CD4-positive, alpha-beta T cell treated with Interleukin-10 for 1 hour (primary cell): ENCODE measurements at places on chromosomes 1 and 21.

DNA sequence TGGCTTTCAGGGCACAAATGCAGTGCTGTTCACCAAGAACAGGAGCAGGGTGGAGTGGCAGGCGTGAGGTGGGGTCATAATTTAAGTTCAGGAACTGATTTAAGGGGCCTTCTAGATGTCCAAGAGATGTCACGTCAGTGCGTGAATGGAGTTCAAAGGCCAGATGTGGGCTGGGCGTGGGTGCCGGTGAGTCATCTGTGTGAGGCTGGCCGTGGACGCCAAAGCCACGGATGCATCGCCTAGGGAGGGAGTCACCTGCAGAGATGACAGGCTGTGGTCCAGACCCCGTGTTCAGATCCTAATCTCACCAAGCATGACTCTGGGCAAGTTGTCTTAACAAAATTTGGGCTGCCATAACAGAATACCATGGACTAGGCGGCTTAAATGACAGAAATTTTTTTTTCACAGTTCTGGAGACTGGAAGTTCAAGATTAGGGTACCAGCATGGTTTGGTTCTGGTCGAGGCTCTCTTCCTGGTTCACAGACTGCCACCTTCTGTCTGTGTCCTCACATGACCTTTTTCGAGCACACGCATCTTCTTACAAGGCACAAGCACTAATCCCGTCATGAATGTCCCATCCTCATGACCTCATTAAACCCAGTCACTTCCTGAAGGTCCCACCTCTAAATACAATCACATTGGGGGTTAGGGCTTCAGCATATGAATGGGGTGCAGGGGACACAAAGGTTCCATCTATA lies 109.6 kb downstream of the PRDM2 start:
- DNase-seq, result no peak

- no peak for DNase-seq
Observed at GRCh38 chr1:201450721-201451291, 18.2 kb downstream of the PHLDA3 start.

DNA sequence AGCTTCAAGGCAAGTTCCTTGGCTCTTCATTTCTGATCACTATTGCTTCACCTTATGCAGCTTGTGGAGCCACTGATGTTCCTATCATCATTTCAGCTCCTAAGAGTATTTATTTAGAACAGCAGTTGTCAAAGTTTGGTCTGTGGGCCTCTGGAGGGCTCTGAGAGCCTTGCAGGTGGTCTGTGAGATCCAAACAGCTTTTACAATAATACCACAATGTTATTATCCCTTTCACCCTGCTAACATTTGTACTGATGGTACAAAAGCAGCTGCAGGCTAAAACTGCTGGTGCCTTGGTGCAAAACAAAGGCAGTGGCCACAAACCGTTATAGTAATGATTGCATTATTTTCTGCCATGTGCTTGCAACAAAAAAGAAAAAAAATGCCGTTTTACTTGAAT lies 33.8 kb downstream of the PATJ start:
- no peak for DNase-seq

DNA sequence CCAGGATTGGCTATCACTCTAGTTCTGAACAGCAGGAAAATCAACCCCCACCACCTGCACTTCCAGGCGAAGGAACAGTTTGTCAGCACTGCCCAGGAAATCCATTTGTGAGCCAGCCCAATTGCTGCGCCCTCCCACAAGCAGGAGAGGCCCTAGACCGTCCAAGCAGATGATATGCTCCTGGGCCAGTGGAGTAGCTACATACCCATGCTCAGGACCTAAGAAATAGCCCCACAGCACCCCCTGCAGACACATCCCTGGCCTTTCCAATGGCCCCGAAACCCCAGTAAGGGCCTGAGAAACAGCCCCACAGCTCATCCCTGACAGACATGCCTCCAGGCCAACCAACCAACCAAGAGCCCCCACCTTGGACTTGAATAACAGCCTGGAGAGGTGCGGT lies 111.5 kb upstream of the ZC3H11B start:
- no peak for DNase-seq

- no peak for DNase-seq
Observed at GRCh38 chr1:221416723-221417122, 325.2 kb downstream of the DUSP10 start.

DNA sequence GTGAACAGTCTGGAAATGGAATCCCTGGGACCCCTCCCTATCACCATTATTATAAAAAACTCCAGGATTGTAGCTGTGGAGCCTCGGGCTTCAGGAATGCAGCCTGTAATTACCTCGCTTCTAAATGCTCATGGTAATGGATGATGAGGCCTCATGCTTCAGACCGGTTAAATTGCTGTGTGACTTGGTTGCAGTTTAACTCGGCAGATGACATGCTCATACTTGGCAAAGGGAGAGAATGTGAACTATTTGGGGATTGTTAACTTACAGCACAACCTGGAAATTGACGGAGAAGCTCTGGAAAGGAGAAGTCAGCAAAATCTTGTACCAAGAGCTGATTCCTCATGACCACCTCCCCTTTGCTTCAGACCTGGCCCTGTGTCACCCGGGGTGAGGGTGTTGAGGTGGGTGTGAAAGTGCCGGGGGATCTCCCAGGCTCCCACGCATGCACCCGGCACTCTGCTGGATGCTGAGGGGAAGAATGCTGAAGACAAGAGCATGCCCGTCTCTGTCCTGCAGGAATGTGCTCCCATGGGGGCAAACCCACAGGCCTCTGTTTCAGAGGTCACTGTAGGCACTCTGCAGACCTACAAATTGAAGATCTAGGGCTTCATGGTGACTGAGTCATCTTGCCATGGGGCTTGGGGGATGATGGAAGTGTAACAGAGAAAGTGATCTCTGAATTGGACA lies 364.8 kb downstream of the RPS6KC1 start:
- DNase-seq, result no peak

GRCh38 chr1:119870917-119871596 lies 25.3 kb downstream of the ADAM30 start:
- peak; percentile 48 for DNase-seq

DNA sequence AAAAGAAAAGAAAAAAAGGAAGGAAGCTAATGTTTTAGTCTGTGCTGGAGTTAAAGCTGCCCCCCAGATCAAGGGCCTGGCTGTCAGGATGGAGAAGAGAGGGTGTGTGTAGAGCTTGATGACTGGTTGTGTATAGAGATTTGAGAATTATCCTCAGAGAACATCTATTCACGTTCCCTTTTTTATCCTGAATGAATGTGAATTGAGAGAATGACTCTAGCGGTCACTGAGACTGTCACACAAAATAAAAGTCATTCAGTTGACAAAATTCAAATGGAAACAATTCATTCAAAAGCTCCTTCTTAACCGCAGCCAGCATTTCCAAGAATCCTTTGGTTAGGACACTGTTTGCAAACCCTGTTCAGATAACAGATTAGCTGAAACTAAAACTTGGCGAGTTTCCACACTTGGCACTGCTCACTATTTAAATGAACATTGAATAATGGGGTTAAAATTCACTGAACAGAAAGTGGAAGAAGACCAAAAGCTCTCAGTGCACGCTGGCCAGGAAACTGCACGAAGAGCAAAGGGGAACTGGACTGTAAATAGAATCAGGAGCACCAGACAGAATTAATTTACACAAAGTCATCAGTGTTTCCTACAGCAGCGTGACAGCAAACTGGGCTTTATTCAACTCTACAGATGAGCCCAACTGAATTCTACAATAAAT lies 13.6 kb upstream of the FAM89A start:
- DNase-seq, result no peak

DNA sequence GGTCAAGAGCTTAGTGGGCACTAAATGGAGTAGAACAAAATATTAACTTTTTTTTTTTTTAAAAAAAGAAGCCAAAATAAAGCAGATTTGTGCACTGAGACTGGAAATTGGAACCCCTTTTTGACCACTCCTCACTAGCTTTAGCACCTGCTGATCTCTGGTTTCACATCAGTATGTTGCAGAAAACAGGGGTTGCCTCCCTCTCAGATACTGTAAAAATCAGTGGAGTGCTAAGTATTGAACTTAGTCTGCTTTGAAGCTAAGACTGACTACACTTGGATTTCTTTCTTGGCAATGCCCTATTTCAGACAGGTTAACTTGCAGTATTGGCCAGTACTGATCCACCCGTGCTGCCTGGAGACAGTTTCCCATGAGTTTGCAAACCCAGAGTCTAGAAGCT lies 2.7 kb upstream of the KIAA0040 start:
- no peak for DNase-seq

DNA sequence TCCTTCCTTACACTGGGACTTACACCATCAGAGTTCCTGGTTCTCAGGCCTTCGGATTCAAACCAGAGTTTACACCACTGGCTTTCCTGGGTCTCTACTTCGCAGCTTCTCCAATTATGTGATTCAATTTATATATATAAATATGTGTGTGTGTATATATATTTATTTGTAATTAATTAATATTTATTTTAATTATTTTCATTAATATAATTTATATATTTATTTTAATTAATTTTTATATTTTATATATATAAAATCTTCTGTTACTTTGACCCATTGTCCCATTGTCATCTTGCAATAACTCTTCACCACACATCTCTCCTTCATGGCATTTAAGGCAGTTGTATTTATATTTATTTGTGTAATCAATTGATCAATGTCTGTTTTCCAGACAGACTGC lies 28.4 kb upstream of the ST6GALNAC3 start:
- DNase-seq, result no peak

GRCh38 chr1:168637350-168637991 lies 61.1 kb downstream of the XCL1 start:
- DNase-seq, result peak; percentile 3

GRCh38 chr1:108830119-108831008 lies 26.5 kb downstream of the AKNAD1 start:
- DNase-seq, result no peak

DNA sequence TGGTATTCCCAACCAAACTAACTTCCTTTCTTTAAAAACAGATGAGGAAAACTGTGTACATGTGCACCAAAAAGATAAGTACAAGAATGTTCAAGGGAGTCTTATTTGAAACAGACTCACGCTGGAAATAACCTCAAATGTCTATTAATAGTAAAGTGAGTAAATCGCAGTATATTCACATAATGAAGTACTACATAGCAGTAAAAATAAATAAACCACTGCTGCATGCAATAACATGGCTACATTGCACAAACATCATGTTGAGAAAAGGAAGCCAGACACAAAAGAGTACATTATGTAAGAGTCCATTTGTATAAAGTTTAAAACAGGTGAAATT lies 5.2 kb upstream of the DENND2D start:
- no peak for DNase-seq

DNA sequence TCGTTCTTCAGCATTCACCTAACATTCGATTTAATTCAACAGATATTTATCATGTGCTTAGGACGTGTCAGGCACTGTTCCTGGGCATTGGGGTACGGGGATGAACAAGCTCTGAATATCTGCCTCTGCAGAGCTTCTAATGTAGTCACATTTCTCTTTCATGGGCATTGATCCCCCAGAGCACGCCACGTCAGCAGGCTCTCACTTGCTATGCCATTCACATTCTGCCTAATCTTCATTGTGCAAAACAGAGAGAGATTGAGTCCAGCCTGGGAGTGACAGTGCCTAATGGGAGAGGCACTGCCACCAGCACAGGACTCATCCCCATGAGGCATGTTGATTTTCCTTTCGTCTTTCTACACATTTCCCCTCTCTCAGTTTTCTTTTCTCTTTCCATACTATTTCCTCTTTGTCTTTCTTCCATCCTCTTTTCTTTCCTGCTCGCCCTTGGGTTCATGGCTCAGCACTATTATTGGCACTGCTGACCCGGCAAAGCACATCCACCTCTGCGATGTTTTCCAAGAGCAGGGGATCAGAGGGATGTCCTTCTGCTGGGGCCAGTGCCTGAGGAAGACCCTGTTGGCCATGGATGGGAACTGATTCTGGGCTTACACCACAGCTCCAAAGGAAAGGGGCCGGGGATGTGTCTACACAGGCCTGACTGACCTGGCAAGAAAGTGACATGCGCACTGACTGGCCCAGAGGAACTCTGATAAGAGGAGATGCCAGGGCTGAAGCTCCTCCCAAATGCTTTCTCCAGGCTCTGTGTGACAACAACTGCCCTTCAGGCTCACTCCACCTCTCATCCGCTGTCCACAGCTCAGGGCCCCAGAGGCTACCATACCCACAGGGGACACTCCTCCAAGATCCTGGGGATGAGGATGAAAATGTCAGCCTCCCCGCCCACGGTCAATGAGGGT lies 195.9 kb downstream of the TOMM20 start:
- no peak for DNase-seq

- DNase-seq, result peak; percentile 58
Observed at GRCh38 chr21:29376556-29376955, 77.8 kb downstream of the BACH1 start.

GRCh38 chr1:53089478-53090226 lies 27.6 kb downstream of the PODN start:
- DNase-seq, result no peak

- no peak for DNase-seq
Observed at GRCh38 chr1:222073307-222073995, 331.6 kb upstream of the DUSP10 start.

DNA sequence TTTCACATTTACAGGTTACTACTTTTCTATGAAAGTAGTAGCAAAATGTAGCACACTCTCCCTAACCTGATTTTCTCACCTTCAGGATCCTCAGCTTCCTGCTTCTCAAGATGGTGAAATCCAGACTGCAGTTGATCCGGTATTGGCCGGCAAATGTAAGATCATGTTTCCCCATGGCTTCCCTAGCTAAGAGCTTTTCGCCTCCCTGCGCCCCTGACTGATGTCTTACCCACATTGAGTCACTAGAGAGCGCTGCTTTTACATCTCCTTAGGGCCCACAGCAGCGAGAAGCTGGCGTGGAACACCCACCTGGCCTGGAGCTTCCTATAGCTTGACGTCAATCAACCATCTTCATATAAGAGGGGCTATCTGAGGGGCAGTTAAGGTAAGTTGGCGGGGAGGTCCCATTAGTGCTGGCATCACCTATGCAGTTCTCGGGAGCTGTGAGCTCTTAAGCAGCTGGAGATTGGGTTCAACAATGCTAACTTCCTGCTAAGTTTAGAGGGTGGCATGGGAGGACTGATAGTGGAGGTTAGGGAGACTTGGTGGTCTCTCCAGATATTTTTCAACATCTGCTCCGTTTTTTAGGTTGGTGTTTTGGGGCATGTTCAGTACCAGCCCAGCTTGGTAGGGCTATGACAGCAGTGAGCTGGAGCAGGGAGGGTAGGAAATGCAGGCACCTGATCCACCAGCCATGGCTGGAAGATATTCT lies 5.5 kb downstream of the PTPN7 start:
- DNase-seq, result peak; percentile 75

DNA sequence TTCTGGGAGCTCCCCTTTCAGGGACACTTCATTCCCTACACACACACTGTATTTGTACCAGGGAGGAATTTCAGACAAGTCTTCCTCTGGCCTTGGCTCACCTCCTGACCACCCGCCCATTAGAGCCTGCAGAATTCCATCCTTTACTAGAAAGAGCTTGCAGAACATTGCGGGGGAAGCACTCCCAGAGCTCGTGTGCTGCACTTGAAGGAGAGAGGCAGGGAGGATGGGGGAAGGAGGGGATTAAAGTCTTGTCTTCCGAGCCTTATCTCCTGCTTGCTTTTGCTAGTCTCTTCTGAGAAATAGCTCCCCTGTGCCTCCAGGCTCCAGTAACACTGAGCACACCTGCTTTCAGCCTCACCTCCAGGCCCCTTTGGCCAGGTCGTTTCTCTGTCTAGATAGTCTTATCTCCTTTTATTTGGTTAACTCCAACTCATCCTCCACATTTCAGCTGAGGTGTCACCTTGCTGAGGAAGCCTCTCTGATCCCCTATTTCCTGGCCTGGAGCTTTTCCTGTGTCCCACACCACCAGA lies 62.0 kb downstream of the PCNX2 start:
- DNase-seq, result no peak

- DNase-seq, result no peak
Observed at GRCh38 chr1:212952641-212952976, 2.3 kb downstream of the VASH2 start.

GRCh38 chr1:3013371-3014049 lies 7.8 kb upstream of the ACTRT2 start:
- DNase-seq, result no peak
